ENCODE measurements at places on chromosomes 16 and 17.

DNA sequence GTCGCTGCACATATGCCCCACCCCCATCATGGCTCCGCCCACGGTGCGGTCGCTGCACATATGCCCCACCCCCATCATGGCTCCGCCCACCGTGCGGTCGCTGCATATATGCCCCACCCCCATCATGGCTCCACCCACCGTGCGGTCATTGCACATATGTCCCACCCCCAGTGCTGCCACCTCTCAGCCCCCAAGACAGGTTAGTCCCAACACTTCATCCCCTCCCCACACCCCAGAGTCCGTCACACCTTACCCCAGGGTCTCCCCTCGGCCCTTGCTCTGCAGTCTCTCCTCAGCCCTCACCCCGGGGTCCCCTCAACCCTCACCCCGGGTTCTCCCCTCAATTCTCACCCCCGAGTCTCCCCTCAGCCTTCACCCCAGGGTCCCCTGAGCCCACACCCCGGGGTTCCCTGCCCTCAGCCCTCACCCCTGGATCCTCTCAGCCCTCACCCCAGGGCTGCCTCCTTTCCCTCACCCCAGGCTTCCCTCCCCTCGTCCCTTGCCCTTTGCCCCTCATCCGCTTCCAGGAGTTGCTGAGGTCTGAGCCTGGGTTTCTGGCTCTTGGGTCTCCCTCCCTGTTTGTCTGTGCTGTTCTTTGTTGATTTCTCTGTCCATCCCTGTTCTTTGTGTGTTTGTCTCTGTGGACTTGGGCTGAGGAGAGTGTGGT, 25.6 kb downstream of the TPSG1 start:
- no peak for DNase-seq

GRCh38 chr17:38554430-38555350, 51.1 kb downstream of the SRCIN1 start:
- DNase-seq: no peak

GRCh38 chr17:29577385-29578211, 9.1 kb downstream of the TP53I13 start:
- peak; percentile 52 for DNase-seq

- DNase-seq: no peak
Measured at GRCh38 chr16:10202649-10203048, 20.4 kb upstream of the GRIN2A start.

DNA sequence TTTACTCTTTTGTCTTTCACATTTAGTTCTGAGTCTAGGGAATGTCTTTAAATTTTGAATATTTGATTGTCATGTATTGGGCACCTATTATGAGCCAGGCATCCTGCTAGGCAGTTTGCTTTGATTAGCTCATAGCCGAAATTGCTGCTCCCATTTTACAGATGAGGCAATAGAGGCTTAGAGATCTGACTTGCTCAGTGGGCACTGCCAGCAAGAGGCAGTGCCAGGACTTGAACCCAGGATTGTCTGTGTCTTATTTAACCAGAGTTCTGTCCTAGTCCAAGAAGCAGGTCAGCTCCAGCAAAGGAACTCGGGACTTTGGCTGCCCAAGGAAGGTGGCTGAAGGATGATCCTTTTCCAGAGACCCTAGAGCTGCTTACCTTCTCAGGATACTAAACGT, 24.5 kb downstream of the BEAN1 start:
- DNase-seq: no peak

GRCh38 chr16:54430491-54431030, 144.0 kb upstream of the IRX3 start:
- DNase-seq: no peak

DNA sequence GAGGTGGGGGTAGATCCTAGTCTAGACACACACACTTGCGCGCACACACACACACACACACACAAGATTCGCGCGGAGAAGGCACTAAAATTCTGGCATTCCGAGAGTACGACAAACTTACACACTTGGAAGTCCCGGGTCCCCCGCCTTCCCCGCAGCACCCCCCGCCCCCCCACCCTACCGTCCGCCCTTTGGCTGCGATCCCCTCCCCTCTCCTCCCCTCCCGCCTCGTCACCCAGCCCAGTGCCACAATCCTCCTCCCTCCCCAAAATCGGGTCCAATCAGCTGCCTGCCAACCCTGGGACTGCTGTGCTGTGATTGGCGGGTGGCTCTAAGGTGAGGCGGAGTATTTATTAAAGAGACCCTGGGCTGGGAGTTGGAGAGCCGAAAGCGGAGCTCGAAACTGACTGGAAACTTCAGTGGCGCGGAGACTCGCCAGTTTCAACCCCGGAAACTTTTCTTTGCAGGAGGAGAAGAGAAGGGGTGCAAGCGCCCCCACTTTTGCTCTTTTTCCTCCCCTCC, at the start of gene SOX9:
SOX9 (plus strand) TSS at position 379 of the 522 bp plus-strand sequence. CDS start 372 bp downstream, outside the sequence.
- peak; percentile 89 for DNase-seq

DNA sequence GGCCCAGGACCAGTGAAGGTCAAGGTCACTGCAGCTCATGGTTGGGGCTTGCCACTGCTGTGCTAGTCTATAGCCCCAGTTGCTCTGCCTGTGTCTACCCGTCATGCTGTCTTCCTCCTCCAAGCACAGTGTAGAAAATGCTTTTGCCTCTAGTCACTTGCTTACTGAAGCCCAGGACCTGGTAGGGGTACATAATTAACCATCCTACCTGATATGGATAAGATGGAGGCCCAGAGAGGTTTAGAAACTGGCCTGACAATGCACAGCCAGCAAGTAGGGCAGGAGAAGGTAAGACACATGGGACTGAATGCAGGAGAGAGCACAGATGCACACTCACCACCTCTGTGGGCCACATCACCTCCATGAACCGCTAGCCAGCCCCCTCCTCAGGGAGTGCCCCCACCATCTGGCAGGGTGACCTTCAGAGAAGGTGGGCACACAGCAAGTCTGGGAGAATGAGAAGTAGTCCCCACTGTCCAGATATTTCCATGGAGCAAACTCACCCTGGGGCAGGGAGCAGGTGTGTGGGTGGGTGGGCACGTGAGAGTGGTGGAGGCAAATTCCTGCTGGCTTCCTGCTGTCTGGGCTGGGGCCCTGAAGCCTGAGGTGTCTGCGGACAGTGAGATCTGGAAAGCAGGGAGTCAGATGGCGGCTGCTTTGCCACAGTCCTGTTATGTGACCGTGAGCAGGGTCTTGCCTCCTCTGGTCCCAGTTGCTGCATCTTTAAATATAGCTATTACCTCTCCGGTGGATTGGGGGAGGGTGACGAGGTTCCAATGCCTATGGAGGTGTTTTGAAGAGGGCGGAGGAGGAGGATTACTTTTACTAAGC, 1.0 kb downstream of the CX3CL1 start:
- no peak for DNase-seq

- no peak for DNase-seq
Measured at GRCh38 chr17:79174905-79175856, 100.6 kb downstream of the ENGASE start.

- DNase-seq: no peak
Measured at GRCh38 chr17:79089720-79090442, 15.3 kb downstream of the ENGASE start.

DNA sequence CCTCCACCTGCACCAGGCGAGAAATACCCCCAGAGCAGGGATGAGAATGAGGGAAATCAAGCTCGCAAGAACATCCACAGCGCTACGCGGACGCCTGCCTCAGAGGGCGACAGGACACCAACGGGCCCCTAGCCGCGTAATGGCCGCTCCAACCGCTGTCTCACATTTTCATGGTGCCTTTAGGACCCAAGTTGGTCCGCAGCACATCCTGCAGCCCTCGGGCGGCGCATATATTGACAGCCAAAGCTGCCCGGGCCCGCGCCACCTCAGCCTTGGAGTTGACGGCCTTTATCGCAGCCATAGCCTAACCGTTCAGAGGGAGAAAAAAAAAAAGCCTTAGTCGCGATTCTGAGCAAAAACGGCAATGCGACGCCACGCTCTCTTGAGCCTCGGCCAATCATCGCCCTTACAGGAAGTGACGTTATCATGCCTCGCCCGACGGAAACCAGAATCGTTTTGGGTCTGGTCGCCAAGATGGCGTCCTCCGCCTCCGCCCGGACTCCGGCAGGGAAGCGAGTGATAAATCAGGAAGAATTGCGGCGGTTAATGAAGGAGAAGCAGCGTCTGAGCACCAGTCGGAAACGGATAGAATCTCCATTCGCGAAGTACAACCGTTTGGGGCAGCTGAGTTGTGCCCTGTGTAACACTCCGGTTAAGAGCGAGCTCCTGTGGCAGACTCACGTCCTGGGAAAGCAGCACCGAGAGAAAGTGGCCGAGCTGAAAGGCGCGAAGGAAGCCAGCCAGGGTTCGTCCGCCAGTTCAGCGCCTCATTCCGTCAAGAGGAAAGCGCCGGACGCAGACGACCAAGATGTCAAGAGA, at the start of the genes CCT6B and ZNF830:
CCT6B (minus strand) TSS at position 368 of the 819 bp plus-strand sequence; CDS start at position 301, 67 bp downstream.
ZNF830 (plus strand) TSS at position 448 of the 819 bp plus-strand sequence; CDS start at position 475, 27 bp downstream.
- peak; percentile 78 for DNase-seq

DNA sequence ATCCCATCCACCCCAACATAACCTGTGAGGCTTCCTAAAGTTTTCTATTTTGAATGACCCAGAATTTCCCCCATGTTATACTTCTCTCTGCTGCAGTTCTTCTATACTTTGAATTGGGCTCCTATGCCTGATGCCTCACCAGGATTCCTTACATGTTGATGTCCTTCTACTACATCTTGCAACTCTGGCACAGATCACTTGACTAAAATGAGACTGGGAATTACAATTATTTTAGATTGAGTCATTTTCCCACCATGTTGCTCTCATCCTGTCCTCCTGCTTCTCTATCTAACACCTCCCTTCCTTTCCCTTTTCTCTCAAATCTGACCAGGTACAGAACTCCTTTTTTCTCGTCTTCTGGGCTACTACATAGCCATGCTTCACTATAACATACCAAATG, 314.0 kb upstream of the KCNJ16 start:
- no peak for DNase-seq

DNA sequence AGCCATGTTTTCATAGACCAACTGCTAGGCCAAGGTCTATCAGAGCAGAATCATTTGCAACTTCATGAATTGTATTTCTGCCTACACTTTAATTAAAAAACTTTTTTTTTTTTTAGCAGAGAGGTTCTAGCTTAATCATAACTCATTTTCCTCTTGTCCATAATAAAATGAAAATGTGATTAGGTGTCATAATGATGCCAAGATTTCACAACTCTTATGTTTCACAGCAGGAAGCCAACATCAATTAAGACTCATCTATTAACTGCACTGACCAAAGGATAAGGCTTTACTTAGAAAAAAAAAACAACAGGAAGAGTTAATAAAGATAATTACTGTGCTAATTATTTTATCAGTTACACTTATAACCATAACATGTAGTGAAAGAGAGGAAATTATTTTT, 18.9 kb upstream of the RNF43 start:
- no peak for DNase-seq

- no peak for DNase-seq
Measured at GRCh38 chr16:68607443-68607842, 37.7 kb upstream of the CDH3 start.

- DNase-seq: no peak
Measured at GRCh38 chr17:47220531-47220999, 11.4 kb downstream of the MYL4 start.

DNA sequence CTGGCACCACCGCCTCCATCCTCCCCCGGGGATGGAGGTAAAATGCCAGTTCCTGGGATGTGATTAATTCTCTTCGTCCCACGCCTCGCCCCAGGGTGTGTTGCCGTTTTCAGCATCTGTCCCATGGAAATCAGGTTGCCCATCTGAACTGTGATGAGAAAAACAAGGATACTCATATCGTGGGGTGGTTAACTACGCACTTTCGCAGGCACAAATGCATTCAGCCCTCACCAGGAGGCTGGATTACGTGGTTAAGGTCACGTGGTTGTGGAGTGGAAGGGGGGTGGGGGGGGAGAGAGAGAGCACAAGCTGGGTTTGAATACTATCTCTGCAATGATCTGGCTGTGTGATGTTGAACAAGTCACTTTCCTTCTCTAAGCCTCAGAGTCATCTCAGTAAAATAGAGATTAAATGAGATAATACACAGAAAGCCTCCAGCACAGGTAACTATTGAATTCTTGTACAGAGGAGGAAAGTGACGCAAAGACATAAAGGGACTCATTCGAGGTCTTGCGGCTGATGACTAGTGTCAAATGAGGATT, 74.7 kb downstream of the BMERB1 start:
- no peak for DNase-seq

DNA sequence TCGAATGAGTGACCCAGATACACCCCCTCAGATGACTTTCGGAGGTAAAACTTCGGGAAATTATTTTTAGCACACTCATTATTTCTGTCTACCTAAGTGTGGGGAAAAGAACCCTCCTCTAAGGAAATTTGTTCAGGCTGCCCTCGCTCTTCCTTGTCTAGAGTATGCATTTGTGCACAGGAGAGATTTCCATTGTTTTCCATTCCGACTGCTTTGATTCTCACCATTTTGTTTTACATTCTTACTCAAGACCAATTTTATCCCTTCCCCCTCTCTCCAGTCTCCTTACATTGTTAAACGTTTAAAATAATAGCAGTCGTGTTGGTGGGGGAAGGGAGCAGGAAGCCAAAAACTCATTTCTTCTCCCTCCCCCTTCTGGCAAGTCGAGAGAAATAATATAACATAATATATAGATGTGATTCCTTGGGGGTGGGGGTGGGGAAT, 1.5 kb upstream of the CHD3 start:
- DNase-seq: no peak

DNA sequence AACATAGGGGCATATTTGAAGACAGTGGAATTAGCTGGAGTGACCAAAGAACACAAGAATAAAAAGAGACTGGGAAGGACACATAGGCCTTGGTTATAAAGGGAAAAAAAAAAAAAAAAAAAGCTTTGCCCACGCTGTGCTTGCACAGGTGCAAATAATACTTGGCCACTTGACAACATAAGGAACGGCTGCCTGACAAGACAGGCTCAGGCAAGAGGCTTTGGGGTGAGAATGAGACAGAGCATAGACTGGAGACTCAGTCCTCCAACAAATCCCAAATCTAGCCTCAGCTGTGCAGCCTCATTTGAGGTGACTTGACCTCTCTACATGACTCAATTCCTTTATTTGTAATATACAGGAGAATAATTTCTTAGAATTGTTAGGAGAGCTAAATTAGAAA, 332.8 kb upstream of the DYNLRB2 start:
- DNase-seq: no peak

GRCh38 chr16:86392436-86393152, 117.7 kb upstream of the FOXF1 start:
- DNase-seq: no peak

- DNase-seq: no peak
Measured at GRCh38 chr17:39647256-39647655, 10.3 kb downstream of the STARD3 start.

- DNase-seq: no peak
Measured at GRCh38 chr16:1414532-1415260, at the start of gene UNKL. Gene UNKL (minus strand): TSS chr16:1414704. CDS start chr16:1414691, 13 bp downstream.

DNA sequence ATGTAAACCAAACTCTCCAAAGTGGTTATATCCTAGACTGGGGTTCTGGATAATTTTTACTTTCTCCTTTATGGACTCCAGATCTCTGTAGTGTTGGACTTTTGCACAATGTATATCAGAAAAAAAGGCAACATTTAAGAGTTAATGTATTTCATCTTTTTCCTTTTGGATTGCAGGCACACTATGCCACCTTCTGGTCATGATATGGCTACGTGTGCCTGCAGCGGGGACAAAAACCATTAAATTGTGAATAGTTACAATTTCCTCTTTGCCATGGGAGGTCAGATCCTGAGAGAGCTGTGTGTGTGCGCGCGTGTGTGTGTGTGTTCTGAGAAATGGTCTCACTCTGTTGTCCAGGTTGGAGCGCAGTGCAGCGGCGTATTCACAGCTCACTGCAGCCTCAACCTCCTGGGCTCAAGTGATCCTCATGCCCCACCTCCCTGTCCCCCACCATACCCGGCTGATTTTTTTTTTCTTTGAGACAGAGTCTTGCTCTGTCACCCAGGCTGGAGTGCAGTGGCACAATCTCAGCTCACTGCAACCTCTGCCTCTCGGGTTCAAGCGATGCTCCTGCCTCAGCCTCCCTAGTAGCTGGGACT, 4.3 kb upstream of the SGF29 start:
- DNase-seq: no peak

- no peak for DNase-seq
Measured at GRCh38 chr16:26261621-26262020, 569.9 kb downstream of the HS3ST4 start.

All from nucleus accumbens (tissue), 56 donors.